ENCODE measurements at places on chromosomes 12 and 14. TPM values are rescaled to one million over a fixed set of nuclear protein-coding genes. Genes with fewer than 3 reads are reported as not detected.

IL26 gene
- total RNA-seq, result not detected

MAP3K9 gene
- total RNA-seq, result not detected

USP44 gene
- 0.44 TPM for total RNA-seq

NINJ2 gene
- 5.7 TPM for total RNA-seq

MANSC4 gene
- not detected for total RNA-seq

IGF1 gene
- 0.69 TPM for total RNA-seq

OVCH1 gene
- total RNA-seq, result not detected

GYS2 gene
- not detected for total RNA-seq

INHBC gene
- total RNA-seq, result not detected

MYO1H gene
- total RNA-seq, result not detected

WDHD1 gene
- 13.3 TPM for total RNA-seq

MMP19 gene
- total RNA-seq, result 2.3 TPM

EXOC3L4 gene
- total RNA-seq, result not detected

ZC2HC1C gene
- total RNA-seq, result 1.3 TPM

ZFYVE26 gene
- 22.8 TPM for total RNA-seq

FOXA1 gene
- 0.39 TPM for total RNA-seq
